ENCODE measurements at places on chromosomes 3 and 15.

DNA sequence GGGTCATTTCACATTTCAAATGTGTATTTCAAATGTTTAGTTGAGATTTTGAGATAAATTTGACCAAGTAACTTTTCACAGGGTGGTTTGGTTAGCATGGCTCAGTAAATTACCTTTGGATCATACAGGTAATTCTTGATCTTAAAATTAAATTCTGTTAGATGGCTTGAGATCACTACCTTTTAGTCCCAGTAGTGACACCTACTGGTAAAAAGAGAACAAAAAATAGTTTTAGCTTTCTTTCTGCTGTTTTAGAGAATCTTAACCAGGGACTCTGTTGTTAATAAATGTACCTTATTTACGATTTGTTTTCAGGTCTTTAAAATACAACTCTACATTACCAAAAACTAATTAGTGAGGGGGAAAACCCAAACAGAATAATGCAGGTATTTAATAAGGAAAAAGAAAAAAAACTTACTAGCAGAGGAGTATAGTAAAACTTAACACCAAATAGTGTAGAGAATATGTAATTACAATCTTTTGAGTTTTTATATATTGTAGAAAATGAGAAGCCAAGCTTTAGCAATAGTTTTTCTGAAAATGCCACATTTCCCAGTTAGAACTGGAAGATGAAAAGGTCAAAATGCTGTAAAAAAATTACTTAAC is 620.3 kb upstream of the AGTR1 start:
- DNase-seq = no peak

DNA sequence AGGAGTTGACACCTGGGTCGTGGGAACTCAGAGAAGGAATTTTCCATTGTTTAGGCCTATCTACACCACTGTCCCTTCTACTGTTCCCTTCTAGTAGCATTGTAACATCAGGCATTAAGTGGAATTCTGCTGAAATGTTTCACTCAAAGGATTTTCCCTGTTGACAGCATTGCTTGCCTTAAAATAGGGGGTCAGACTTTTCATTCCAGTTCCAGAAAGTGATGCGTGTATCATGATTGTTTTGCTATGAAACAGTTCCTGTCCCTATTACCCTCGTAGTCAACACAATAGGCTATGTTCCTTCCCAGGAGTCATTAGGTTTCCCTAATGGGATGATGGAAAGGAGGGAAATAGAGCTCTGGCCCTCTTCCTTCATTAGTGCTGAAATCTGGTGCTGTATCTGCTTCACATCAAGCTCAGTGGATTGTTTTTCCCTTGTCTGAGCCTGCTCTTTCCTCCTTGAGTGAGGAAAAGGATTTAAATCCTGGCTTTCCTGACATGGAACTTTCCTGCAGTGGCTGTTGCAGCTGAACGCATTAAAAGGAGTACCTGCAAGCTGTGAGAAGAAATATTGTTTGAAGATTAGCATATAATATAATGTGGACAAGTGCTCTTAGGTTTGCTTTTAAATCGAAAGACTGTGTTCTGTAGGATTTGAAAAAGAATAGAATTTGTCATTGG is 195.9 kb downstream of the KLHL25 start:
- no peak for DNase-seq

GRCh38 chr3:36695113-36695768 is 69.1 kb downstream of the DCLK3 start:
- DNase-seq = no peak

GRCh38 chr15:39013262-39013661 is 448.6 kb upstream of the RASGRP1 start:
- no peak for DNase-seq

- no peak for DNase-seq
These were observed 203.6 kb downstream of the TNIK start for GRCh38 chr3:171256445-171257250.

- DNase-seq = no peak
These were observed 3.9 kb downstream of the CHST2 start for GRCh38 chr3:143123353-143123984.

- DNase-seq = no peak
These were observed 89.6 kb downstream of the THRB start for GRCh38 chr3:24405057-24405456.

- DNase-seq = no peak
These were observed 49.5 kb upstream of the SELENOK start for GRCh38 chr3:53941184-53941583.

GRCh38 chr3:188956839-188957489 is 214.8 kb upstream of the TPRG1 start:
- DNase-seq = no peak

- no peak for DNase-seq
These were observed 2.0 kb upstream of the TWF2 start for GRCh38 chr3:52240886-52241370.

GRCh38 chr3:188396251-188396650 is 242.3 kb downstream of the LPP start:
- DNase-seq = no peak

- DNase-seq = no peak
These were observed 143.9 kb downstream of the MAGI1 start for GRCh38 chr3:65894679-65895453.

DNA sequence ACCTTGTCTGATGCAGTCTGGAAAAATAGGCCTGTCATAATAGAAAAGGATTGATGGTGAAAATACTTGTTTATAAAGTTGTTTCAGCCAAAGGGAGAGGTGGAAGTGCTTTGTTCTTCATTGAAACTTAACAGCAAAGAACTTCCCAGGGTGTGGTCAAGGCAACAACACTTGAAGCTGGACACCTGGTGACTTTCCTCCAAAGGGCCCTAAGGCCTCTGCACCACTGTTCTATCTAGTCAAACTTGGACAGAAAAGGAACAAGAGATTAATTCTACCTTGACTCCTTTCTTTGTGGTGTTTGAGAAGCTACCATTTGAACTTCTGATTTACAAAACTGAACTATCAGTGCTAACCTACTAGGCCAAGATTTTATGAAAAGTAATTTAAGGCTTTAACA is 102.0 kb downstream of the CMSS1 start:
- no peak for DNase-seq

- DNase-seq = no peak
These were observed 47.5 kb upstream of the GBE1 start for GRCh38 chr3:81808900-81809299.

DNA sequence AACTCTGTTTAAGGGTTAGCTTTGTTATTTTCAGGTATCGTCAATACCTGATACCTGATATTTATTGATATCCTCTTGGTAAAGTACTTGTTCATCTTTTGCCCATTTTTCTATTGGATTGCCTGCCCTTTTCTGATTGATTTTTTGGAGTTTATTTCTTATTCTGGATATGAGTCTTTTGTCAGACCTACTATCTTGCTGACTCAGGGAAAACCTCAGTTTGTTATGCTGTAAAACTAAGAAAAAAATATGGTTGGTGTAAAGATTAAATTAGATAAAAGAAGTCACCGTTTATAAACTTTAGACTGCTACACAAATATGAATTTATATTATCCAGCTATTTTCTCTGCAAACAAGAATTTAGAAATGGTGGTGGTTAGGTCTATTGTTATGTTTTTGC is 65.9 kb downstream of the CHRNA7 start:
- DNase-seq = no peak

DNA sequence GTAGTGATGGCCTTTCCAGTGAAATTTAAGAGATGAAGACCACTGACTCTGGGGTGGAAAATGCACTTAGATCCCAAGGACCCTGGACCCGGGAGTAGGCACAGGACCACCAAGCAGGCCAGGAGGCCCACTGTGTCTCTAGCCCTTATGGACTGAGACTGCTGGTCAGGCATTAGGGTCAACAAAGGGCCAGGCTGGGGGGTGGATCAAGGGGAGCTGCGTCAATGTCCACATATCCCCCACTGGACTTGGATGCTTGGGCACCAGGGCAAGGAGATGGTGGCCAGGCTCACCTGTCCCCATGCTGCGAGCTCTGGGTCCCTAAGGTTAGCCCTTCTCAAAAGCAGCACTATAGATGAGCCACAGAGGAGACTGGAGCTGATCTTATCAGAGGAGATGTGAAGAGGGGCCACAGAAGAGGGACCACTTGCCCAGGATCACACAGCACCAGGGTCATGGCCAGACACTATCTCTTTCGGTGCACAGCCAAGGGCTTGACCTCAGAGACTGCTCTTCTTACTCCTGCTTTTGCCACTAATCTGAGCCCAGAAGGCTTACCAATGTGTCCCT is 14.7 kb downstream of the RAB6B start:
- DNase-seq = no peak

DNA sequence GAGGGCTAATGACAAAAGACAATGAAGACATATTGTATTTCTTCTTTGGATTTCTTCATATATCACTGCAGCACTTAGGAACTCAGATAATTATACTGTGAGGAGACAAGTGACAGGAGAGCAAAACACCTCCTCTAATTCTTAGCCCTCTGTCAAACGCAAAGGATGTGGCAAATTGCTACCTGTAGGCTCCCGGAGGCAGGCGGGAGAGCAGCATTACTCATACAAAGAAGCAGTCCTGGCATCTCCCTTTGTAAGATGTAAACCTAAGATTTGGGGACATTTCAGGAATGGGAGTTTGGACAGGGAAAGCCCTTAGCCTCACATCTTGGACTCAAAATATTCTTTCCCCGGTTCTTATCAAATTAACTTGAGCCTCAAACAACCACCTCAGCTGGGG is 460.8 kb downstream of the SOX2 start:
- no peak for DNase-seq

DNA sequence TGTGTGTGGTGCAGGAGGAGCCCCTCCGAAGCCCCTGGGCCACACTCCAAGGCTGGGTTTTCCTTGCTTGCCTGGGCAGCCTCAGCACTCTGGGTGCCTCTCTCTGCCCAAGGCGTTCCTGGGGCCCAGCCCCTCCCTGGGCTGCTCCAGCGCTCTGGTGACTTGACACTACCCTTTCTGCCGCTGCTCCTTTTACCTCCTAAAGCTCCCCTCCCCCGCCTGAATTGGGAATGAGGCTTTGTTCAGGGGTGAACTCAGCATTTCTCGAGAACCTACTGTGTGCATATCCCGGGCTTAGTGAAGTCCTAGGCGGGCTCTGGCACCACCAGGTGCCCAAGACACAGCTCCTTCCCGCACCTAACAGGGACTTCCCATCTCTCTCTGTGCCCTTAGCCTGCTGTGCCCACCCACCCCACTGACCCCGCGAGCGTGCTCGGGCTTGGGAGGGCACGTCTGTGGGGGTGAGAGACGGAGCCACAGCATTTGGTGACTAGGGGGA is 1.2 kb upstream of the BAHD1 start:
- DNase-seq = no peak

DNA sequence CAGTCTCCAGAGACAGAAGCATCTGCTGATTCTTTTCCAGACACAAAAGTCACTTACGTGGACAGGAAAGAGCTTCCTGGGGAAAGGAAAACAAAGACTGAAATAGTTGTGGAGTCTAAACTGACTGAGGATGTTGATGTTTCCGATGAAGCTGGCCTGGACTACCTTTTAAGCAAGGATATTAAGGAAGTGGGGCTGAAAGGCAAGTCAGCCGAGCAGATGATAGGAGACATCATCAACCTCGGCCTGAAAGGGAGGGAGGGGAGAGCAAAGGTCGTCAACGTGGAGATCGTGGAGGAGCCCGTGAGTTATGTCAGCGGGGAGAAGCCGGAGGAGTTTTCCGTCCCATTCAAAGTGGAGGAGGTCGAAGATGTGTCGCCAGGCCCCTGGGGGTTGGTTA is 25.4 kb downstream of the SYNM start:
- no peak for DNase-seq

- DNase-seq = no peak
These were observed 52.3 kb downstream of the ABHD2 start for GRCh38 chr15:89140595-89140994.

- DNase-seq = no peak
These were observed 3.7 kb upstream of the ADAMTS17 start for GRCh38 chr15:100345438-100345837.

DNA sequence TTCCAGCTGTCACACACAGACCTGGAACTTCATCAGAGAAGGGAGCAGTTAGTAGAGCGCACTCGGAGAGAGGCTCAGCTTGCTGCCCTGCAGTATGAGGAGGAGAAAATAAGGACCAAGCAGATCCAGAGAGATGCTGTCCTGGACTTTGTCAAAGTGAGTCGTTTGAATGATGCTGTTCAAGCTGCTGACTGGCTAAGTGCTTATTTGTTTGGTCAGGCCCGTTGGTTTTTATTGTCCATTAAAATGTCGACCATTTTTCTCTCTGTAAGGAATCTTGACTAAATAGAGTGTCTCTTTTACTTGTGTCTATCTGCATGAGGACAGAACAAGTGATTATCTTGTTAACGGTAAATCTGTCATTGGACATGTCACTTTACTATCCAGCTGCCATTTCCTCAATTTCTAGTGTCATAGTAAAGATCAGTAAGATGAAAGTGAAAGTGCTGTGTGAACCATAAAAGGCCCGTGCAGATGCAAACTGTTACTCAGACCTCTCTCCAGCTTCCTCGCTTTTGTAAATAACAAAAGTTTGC is 56.9 kb downstream of the LRCH3 start:
- DNase-seq = no peak

GRCh38 chr3:102089239-102089638 is 239.9 kb downstream of the NFKBIZ start:
- no peak for DNase-seq

DNA sequence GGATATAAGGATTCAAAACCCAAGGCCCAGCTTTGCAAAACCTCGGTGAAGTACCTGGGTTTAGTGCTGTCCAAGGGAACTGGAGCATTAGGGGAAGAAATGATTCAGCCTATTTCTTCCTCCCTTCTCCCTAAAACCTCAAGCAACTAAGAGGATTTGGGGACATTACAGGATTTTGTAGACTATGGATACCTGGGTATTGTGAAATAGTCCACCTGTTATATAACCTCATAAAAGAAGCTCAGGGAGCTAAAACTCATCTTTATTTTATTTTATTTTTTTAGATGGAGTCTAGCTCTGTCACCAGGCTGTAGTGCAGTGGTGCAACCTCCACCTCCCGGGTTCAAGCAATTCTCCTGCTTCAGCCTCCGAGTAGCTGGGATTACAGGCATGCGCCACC is 8.7 kb upstream of the SMCO1 start:
- no peak for DNase-seq

Data from stimulated activated CD4-positive, alpha-beta T cell treated with anti-CD3 and anti-CD28 coated beads, Interleukin-1b, Interleukin-23, amount 100 ng/mL, for 24 hours (primary cell).